ENCODE measurements at places on chromosomes 4 and X.

DNA sequence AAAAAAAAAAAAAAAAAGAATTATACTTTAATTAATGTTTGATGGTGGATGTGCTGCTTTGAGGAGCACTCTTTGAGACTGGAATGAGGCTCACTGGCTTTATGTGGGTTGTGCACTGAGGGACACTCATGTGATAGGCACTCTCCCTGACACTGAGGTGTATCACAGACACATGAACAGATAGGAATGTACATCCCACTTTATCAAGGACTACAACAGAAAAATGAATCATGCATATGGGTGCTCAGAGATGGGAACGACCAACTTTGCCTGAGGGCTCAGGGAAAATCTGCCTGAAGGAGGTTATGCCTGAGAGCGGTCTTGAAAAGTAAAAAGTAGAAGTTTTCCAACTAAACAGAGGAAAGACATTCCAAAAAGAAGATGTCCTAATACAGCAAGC lies 97.7 kb upstream of the RBPJ start:
- DNase-seq: no peak

- no peak for DNase-seq
Measured at GRCh38 chr4:83625821-83626220, 89.9 kb downstream of the GPAT3 start.

DNA sequence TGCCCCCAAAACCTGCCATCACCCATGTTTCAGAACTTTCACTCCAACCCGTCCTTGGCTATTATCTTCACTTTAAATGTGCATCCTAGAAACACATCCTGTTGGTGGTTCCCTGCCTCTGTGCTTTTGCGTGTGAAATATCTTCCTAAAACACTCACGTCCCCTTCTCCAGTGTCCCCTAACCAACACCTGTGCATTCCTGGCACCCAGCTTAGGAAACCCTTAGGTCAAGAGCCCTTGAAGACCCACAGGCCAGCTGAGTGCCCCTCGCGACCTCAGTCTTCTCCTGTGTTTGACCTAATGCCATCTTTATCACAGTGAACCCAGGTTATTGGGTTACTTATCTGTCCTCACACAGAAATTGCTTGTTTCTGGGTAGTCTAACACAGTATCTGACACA lies 117.6 kb downstream of the STK32B start:
- no peak for DNase-seq

- DNase-seq: no peak
Measured at GRCh38 chr4:136329042-136329662, 1203.1 kb downstream of the PCDH18 start.

DNA sequence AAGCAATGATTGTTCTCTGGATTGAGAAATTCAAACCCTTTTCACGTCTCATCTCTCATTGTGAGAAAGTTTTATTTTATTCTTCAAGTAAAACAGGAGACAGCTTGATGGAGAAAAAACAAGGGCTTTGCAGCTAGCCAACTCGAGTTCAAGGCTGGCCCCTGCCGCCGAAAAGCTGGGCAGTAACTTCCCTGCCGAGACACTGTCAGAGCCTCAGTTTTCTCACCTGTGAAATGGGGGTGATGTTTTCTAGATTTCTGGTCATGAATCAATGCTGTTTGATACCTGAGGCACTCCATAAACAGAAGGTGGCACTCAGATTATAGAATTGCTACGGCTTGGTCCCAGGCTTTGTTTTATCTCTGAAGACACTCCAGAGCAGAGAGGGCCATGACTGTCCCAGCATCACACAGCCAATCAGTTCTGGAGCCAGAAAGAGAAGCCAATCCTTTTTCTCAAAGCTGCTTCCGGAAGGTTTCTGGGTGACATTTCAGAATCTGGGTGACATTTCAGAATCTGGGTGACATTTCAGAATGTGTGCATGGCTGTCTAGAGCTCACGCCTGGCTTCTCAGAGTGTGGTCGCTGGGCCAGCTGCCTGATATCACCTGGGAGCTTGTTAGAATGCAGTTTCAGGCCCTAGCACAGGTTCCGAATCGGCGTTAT lies 33.2 kb downstream of the HMX1 start:
- no peak for DNase-seq

DNA sequence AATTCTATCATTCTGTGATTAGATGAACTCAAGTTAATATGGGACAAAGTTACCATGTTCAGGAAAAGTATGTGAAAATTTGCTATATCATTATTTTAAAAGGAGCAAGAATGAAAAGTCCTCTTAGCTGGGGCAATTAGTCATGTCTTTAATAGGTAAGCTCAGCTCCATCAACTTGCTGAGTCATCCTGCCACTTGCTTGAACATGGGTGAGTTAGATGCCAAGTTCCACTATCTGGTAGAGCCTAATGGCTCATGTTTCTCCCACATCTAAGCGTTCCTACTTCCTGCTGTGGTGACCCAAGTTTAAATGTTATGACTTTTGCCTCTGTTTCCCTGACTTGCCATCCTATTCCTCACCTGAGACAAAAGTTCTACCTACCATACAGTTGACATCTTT lies 276.8 kb downstream of the ZNF674 start:
- no peak for DNase-seq

- DNase-seq: no peak
Measured at GRCh38 chr4:163679189-163679588, 184.7 kb downstream of the TMA16 start.

DNA sequence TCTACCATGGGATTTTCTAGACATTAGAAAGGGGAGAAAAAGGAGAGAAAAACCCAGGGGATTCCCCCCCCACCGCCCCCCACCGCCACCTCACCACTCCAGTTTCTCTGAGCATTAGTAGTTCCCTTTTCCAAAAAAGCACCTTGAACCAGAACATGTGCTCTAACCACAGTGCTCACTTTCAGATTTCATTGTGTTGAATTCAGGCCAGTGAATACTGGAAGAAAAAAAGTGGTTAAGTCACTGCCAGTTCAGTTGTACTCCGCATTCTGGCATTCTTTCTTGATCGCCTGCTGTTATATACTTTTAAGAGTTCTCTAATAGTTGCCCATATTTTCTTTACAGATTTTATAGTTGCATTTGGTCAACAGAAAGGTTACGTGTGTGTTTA lies 40.9 kb downstream of the JADE3 start:
- DNase-seq: no peak

GRCh38 chrX:133390676-133391075 lies 24.6 kb downstream of the GPC4 start:
- DNase-seq: no peak

DNA sequence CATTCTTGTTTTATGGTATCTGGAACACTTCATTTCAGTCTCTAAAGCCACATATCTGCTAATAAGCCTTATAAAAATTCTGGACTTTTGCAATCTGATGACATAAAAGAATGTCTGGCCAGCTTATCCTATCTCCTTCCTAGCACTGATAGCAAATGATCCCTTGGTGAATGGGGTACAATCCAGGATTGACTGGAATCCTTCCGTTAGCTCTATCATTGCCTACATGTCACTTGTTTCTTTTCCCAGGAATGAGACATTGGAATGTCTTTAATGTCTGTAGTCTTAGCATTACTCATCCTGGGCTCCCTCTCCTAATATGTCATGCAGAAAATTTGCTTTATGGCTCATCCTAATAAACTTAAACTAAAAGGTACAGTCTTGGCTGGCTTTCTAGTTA lies 14.8 kb upstream of the PABPC4L start:
- DNase-seq: no peak

- DNase-seq: no peak
Measured at GRCh38 chr4:7530082-7530481, 95.4 kb upstream of the PSAPL1 start.

DNA sequence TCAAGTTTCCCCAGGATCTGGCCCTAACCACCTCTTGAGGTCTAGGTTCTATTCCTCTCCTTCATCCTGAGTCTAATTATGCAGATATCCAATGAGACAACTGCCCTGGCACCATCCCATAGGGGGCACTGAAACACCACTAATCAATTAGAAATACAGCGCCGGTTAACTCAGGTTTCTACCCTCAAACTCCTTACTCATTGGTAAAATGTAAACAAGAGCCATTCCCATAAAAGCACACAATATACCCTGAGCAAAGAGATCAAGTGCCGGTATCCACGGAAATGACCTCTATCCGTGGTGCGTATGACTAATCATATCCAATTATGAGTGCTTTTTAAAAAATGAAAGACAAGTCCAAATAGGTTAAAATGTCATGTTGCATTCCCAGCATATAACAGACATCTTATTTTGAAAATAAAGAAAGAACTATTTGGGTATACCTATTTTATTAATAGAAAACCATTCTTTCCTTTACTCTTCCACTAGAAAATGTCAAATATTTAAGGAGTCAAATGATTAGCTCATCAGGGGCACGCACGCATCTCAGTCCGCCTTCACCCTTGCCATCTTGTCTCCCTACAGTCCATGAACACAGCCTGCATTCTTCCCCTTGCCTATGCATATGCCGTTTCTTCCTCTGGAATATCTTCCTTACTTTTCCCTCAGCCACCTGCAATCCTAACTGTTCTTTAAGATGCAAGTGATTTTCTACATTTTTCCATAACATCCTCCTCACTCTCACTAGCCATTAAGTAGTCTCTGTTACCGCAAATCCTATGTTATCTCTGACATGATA lies 141.1 kb downstream of the MAML3 start:
- peak; percentile 56 for DNase-seq

DNA sequence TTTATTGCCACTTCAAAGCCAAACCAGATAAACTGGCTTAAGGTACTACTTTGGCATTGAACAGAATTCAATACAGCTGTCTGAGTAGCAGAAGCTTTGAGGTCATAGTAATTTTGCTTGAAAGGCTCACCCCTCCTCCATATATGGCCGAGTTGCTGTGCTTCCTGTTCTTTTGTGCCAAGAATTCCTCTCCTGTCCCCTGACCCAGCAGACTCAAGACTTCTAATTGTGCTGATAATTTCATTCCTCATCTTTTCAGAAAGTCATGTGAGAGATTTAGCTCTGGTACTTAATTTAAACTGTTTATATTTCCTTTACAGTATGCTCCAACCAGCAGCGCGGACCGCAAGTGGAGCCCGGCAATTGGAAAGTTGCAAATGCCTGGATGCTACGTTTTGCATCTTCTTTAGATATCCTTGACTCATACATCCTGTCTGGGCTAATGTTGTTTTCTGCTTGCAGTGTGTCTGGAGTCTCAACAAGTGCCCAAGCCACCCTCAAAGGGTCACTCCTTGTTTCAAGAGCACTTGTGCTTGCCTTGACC lies 373.4 kb downstream of the PDGFC start:
- no peak for DNase-seq

DNA sequence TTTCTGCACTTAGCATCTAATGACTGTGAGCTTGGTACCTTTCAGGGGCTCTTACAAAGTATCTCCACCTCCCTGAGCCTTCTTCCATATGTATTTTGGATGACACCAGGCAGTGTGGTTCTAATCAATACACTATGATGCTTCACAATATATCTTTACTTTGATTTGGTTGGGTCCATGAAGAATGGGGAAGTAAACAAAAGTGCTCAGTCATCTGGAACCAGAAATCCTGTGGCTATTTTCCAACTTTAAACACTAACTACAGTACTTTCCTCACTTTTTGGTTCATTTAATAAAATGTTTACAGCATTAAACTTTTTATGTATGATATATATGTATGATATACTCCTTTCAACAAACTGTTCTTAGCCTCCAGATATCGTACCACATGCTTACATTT lies 216.4 kb upstream of the AFF2 start:
- DNase-seq: no peak

DNA sequence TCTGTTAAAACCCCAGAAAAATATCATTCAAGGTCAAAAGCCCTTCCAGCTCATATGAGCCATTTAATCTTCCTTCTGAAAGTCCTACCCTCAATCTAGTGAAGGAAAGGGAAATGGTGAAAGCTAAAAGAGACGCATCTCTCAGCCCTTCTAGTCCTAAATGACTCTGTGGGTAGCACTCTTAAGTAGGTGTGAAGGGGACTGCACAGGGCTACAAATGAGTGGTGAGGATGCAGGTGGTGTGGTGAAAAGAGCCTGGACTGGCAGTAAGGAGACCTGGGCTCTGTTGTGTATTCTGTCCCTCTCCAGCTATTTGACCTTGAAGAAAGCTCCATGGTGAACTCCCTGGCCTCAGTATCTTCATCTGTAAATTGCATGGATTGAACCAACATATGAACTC lies 671.8 kb upstream of the DIPK2B start:
- no peak for DNase-seq

- no peak for DNase-seq
Measured at GRCh38 chr4:125359960-125360634, 45.3 kb downstream of the FAT4 start.

DNA sequence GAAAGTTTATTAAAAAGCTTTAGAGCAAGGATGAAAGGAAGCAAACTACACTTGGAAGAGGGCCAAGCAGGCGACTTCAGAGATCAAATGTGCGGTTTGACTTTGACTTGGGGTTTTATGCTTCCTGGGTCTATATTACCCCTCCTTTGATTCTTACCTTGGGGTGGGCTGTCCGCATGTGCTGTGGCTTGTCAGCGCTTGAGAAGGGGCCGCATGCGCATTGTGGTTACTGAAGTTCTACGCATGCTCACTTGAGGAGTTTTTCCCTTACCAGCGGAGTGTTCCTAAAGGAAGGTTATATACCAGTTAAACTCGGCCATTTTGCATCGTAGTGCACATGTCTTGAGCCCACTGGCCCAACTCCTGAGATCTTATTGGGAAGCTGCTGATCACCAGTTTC lies 9.9 kb downstream of the ZNF157 start:
- DNase-seq: no peak

GRCh38 chrX:112798736-112799135 lies 41.9 kb downstream of the AMOT start:
- no peak for DNase-seq

DNA sequence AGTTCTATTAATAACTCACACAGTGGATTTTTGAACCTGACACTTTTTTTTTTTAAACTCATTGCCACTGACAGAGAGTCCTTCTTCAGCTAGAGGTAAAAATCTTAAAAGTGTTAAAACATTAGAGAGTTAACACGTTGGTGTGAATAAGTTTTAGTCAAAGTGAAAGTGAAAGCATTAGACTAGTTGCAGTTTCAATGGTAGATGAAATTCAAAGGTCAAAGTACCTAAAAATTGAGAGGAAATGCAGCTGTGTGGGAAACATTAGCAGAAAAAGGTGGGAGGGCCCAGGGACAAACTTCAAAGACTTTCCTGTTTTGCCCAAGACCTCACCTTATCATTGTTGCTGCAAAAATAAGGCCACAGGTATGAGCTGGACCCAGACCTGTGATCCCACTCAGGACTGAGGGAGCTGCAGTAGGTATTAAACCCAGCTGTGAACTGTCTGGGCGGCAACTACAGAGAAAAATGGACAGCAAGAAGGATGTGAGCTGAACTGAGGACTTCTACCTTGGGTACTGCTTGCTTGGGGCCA lies 17.6 kb upstream of the GABRA4 start:
- DNase-seq: no peak

DNA sequence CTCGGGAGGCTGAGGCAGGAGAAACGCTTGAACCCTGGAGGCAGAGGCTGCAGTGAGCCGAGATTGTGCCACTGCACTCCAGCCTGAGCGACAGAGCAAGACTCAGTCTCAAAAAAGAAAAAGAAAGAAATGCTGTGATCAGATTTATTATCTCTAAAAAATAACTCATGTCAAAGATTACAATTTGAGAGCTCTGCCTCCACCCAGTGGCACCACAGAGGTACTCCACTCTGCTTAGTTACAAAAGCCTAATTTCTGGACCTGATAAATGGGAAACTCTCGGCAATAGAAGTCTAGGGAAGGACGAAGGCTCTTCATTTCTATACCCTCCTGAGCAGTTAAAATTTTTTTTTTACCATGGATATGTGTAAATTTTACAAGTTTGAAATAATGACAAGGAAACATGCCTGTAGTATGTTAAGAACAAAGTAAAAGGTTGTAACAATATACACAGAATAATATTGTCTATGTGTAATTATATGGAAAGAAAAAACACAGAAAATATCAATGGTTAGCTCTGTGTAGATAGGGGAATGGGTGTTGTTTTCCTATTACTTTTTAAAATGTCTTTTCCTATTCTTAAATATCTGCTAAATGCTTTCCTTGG lies 149.8 kb downstream of the STIM2 start:
- DNase-seq: peak; percentile 52

Measured in endothelial cell (in vitro differentiated cells).